ENCODE measurements at places on chromosomes 5 and 9.

DNA sequence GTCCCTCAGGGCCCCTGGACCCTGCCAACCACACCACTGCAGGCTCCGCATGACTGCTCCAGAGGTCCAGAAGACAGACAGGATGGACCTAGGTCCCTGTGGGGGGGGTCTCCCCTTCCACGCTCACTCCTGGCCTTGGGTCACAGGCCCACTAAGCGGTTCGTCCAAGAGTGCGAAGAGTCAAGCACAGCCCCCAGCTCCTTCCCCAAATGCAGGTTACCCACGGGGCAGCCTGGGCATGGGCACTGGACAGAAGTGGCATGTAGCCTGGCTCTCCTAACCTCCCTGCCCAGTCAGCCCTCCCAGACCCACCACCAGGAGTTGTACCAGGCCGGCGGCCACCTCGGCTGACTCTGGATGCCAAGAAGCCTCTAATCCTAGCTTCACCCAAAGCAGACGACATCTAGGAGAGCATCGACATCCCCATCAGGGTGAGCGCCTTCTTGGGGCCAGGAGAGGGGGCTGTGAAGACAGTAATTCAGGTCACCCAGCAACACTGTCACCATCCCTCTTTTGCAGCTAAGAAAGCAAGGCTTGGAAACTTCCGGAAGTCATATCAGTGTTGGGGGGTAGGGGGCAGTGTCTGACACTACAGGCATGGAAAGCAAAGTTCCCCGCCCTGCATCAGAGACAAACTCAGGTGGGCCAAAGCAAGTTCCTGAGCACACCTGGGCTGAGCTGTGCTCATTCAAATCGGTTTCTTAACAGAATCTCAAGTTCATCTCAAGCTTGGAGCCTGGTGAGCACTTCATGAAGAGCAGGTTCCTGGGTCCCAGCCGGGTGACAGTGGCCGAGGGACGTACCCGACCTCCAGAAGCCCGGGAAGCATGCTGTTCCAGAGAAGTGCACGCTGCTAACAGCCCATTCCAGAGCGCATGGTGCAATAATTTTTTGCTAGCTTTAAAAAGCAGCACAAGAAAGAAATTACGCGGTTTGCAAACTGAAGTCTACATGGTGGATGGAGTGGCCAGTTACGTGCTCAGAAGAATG is 68.7 kb downstream of the SEMA4D start:
- DNase-seq: peak; percentile 47

GRCh38 chr9:1647776-1648175 is 367.4 kb upstream of the SMARCA2 start:
- DNase-seq: no peak

DNA sequence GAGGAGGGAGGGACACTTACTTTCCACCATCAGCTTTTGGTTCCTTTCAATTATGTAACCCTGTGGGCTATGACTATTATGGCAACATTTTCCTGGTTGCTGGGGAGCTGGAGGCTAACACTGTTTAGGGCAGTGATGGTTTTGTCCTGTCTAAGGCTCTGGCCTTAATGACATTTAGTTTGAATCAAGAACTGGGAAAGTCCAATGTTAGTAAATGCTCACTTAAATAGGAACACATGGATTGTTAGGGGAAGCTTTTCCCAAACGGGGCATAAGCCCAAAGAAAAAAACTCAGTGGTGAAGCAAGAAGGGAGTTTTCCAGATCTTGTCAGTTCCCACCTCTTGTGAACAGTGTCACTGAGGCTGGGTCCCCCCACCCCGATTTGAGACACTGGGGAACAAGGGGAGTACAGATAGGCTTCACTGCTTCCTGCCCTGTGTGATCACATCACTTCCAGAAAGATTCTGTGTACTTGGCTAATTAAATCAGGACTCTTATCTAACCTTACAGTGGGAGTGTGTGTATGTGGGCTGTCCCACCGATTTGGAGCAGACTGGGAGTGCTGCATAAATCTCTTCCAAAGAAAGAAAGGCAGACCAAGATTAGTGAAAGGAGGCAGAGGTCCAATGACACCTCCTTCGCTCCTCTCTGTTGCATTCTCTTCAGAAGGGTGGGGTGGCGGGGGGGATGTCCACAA is 206.4 kb downstream of the PTTG1 start:
- no peak for DNase-seq

DNA sequence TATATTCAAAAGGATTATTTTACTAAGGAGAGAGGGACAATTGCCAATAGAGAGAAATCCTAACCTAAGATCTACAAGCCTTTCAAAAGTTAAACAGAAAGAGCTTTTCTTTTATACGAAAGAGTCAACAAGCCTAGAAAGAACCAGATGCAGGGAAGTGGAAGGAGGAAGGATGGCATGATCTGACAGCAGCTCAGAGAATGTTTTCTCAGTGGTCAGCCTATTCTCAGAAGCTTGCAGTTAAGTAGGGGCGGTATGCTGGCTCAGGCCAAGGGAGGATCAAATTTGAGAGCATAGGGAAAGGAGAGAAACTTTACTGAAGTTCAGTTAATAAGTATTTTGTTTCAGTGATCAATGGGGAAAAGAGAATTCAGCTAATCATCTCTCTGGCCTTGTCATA is 88.0 kb upstream of the FTMT start:
- DNase-seq: no peak

DNA sequence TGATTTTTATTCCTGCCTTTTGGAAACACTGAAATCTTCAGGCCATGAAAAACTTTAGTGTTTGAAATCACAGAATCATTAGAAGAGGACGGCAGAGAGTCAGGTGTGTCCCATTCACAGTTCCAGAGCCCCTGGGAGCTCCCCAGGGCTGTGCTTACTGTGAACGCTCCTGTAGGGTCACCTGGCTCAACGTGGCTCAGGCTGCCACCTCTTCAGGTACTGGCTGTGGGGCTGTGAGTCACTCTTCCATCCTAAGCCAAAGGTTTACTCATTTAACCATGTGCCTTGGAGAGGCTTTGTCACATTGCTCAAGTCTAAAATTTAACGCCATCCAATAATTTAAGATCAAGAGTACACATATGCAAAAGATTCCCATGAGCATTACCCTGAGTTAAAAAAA is 50.2 kb upstream of the FSTL4 start:
- no peak for DNase-seq

GRCh38 chr9:132957805-132958204 is 13.4 kb upstream of the TSC1 start:
- no peak for DNase-seq

- DNase-seq: no peak
Measured at GRCh38 chr9:123225995-123226394, 42.4 kb downstream of the STRBP start.

DNA sequence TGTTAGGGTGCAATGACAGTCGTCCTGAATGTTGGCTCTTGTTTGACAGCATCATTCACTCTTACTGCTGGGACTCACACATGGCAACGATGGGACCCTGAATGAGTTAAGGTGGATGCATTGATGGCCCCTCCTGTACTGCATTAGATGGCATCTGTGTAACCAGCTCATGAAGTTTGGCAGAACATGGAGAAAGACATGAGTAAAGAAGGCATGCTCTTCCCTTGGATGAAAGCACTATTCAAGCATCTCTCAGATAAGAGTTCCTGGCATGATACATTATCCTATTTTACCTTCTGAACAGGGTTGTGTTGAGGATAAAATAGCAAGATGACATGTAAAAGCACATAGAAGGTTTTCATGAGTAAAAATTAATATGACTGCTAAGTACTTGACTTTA is 142.2 kb upstream of the GAS1 start:
- DNase-seq: no peak

- DNase-seq: no peak
Measured at GRCh38 chr5:134383980-134384697, 12.8 kb downstream of the UBE2B start.

DNA sequence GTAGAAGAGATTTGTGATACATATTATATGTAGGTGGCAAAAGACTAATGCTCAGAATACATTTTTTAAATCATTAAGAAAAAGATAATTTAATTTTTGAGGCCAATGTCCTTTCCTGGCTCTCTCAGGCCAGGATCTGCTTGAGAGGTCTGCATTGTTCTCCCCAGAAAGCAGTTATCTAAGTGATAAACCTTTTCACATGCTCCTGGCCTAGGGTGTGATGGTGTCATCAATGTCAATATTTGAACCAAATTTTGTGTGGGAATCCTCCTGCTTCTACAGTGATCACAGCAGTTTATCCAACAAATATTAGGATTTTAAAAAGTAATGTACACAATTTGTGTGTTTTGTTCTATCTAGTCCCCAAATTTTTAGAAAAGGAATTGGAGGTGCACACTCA is 166.6 kb downstream of the DIRAS2 start:
- DNase-seq: no peak

DNA sequence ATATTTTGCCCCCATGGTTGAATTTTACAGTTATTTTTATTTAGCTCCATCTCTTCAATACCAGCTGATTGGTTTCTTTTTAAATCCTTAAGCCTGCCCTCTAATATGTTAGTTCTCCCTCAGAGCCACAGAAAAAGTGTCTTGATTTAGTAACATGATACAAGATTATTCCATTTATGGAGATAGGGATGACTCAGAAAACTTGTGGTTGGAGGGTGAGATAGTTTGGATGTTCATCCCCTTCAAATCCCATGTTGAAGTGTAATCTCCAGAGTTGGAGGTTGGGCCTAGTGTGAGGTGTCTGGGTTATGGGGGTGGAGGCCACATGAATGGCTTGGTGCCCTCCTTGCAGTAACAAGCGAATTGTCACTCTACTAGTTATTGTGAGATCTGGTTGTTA is 115.7 kb downstream of the FBXO38 start:
- DNase-seq: no peak

DNA sequence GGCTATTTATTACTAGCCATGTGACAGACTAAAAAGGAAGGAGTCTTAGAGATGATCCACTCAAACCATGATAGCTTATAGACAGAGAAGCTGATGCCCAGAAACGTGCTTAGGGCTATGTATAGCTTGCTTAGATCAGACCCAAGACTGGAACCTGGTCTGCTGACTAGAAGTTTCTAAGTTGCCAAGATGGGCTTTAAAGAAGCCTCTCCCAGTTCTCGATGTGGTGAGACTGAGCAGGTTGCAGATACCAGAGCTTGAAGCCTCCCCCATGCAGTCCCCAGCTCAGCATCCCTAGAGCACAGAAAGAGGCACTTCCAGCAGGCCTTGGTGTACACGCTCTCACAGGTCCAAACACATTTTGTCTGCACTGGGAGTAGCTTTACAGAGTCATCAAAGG is 51.1 kb upstream of the ATP10B start:
- no peak for DNase-seq

GRCh38 chr9:20377790-20378189 is 244.5 kb downstream of the MLLT3 start:
- no peak for DNase-seq

DNA sequence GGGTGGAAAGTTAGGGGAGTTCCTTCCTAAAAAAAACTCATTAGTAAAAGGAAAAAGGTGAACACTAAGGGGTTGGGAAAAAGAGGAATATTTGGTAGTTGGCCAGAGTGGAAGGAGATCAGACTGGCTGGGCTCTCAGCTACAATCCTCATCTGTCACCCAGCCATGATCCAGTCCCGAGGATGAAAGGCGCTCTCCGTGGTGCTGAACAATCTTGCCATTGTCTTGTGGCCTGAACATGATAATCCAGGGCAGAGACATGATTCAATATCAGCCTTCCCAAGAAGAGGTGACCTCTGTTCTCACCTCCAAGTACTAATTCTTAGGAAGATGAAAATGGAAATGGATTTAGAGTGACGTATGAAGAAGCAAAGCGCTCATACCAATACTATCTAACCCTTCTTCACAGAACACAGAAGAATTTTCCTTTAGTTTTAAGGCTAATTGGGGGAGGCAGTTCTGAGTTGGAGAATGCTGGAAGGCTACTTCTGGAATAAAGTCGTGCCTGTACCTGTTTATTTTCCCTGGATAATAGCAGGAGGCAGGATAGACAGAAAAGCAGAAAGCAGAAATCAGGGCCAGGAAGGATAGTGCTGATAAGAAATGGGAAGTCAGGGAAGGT is 36.6 kb upstream of the MYORG start:
- peak; percentile 61 for DNase-seq

- peak; percentile 29 for DNase-seq
Measured at GRCh38 chr9:71763832-71764231, 4.5 kb downstream of the CEMIP2 start.

GRCh38 chr9:129472651-129473102 is 148.2 kb downstream of the C9orf50 start:
- no peak for DNase-seq

DNA sequence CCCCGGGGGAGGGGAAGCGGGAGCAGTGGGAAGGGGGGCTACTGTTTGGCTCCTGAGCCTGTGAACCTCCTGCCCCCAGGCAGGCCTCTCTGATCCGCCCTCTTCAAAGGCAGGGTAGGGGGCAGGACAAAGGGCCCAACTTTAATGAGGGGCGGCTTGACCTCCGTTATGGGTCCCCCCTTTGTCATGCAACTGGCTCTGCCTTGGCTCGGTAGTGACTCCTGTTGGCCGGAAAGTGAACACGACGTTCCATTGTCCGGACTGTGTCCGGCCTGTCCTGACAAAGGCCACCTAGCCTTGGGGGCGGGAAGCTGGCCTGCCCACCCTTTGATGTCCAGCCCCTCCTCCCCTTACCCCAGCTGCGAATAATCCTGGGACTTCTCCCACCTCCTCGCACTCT is 1.3 kb downstream of the CDX1 start:
- DNase-seq: no peak

GRCh38 chr5:131821221-131821620 is 24.4 kb upstream of the FNIP1 start:
- DNase-seq: no peak

DNA sequence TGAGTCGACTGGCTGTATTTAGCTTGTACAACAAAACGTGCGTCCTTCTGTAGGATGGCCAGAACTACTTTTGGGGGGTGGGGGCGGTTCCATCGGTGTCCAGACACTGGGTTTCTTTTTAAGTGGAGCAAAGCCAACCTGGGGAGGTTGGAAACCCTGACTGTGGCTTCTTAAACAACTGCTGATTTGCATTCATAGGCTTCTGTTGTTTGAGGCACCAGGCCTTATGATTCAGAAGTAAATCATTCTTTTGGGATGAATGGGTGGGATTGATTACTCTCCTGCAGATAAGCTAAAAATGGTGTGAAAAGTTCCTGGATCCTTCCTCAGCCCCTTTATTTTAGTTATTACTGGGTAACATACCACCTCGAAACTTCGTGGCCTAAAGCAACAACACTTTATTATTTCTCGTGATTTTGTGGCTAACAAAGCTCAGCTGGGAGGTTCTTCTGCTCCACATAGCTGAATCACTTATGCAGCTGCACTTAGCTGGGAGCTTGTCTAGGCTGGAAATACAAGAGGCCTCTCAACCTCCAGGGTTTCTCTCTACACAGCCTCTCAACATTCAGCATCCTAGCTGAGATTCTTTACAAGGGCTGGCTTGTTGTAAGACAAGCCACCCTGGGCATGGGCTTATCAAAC is 12.2 kb upstream of the SMIM32 start:
- no peak for DNase-seq

DNA sequence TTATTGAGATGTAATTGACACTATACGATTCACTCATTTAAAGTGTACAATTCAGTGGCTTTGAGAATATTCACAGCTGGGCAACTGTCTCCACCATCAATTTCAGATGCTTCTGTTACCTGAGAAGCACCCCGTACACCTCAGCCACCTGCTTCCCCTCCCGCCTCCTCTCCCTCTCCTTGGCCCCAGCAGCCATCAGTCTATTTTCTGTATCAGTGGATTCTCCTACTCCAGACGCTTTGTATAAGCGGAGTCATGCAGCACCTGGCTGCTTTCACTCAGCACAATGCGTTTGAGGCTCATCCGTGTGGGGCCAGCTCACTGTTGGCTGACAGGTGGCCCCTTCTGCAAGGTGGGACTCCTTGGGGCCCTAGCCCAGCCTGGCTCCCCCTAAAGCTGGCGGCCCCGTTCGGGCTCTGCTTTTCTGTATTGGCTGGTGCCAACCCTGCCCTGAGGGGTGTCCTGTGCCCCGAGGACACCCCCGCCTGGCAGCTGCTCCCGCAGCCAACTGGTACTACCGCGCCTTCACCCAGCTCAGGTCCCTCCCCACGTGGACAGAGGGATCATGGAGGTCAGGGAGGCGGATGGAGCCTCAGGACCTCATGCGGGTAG is 124.4 kb upstream of the COL5A1 start:
- no peak for DNase-seq

Data from lung microvascular endothelial cell (primary cell).